ENCODE measurements at places on chromosomes 1 and 21.

DNA sequence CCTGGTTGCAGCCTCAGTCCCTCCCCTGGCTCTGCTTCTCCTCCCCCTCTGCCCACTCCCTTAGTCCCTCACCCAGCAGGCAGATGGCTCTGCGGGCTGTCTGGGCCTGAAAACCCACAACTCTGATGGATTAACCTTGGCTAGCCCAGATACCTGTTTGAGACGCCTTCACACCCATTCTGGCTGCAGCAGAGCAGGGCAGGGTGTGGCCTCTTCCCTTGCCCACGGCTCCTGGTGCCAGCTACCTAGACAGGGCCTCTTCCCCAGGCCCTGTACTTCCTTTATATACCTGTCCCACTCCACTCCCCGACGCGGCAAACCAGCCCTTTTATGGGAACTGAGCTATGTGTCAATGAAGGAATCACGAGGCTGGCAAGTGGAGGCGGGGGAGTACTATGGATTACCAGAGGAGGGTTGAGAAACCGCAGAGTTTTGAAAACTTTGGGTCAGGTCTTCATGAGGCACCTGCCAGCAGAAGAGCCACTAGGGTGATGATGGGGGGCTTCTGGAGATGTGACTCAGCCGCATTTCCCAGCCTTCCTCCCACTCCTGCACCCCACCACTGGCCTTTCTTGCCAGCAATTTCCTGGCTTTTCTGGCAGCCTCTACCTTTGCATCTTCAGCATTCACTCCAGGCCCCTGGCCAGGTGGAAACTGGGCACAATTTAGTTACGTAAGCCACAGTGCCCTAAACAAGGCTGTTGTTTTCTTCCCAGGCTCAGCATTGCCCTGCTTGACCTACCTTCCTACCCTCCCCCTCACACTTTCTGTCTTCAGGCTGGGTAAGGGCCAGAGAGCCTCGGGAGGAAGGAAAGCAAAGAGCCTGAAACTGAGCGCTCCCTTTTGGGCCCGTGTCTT, at the start of gene CHI3L1:
CHI3L1 (minus strand) TSS at position 259 of the 858 bp plus-strand sequence; CDS start at position 178, 81 bp downstream.
- DNase-seq = no peak

DNA sequence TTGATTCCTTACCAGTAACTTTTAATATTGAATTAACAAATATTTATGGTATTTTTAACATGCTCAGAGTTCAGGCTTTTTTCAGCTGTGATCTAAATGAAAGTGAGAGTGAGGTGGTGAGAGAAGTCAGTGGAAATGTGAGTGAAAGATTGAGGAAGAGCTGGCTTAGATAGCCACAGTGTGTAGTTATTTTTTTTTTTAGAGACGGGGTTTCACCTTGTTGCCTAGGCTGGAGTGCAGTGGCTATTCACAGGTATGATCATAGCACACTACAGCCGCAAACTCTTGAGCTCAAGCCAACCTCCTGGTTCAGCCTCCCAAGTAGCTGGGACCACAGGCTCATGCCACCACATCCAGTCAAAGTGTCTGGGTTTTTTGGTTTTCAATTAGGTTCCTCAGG, 10.9 kb downstream of the RNF11 start:
- DNase-seq = no peak

DNA sequence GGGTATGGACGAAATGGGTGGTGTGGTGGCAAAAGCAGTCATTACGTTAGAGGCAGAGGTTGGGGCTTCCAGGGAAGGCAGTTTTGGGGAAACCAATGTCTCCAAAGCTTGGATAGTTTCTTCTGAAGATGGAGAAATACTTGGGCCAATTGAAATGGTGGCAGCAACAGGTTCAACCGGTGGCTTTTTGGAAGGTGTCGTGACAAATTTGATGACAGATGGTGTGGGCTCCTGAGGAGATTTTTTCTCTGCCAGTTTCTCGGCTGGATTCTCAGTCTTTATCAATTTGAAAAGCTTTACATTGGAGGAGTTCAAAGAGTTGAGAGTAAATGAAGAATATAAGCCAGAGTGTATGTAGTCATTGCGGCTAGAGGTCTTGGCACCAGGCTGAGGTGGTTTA, 11.5 kb downstream of the ELK4 start:
- DNase-seq = no peak

DNA sequence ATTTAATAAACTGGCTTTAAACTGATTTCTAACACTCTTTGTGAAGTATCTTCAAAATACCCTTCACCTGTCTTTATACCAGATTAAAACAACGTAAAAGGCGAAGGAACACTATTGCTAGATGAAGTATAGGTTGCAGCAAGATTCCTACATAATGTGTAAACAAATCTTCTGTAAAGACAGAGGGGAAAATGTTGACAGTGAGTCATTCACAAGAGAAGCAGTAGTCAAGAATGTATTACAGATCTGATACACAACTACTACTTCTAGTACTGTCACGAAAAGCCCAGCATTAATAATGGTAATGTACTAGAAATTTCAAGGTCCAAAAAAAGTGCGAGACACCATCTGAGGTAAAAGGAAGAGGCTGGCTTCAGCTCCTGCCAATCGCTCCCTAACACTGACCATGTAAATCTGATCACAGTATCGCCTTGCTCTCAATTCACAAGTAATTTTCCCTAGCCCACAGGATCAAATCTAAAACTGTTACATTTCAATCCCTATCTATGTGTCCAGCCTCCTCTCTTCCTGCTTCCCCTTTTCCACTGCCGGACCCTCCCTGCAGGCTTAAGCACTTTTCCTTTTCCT, 290.4 kb downstream of the AKT3 start:
- no peak for DNase-seq

- DNase-seq = no peak
Observed at GRCh38 chr1:147849098-147849895, 53.3 kb upstream of the GJA8 start.

- no peak for DNase-seq
Observed at GRCh38 chr1:41456847-41457540, 27.5 kb downstream of the EDN2 start.

GRCh38 chr1:91604632-91605031, 104.0 kb downstream of the CDC7 start:
- DNase-seq = no peak

GRCh38 chr1:71918630-71919029, 363.7 kb downstream of the NEGR1 start:
- DNase-seq = no peak

DNA sequence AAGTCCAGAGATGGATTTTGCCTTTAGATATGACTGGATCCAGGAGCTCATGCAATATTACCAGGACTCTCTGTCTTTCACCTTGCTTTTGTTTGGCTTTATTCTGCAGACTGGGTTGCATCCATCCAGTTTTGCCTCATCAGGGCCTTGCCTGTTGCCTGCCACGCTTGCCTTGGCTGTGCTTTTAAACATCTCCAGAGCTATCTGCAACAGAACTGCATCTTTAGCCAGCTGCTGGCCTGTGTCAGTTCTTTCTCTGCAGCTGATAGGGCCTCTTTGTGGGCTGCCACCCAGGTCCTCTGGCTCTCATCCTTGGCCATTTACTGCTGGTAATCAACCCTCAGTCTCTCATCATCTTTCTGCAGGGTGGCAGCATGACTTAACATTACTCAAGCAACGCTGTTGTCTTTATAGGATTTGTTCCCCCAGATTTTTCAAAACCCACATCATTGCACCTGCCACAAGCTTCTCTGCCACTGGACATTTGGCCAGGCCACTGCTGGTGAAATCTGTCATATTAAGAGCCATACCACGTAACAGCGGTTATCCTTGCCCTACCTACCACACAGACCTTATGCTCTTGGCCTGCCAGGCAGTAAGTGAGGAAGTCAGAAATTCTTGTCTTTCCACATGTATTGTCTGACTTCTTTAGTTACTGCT, 24.4 kb upstream of the HUNK start:
- no peak for DNase-seq

DNA sequence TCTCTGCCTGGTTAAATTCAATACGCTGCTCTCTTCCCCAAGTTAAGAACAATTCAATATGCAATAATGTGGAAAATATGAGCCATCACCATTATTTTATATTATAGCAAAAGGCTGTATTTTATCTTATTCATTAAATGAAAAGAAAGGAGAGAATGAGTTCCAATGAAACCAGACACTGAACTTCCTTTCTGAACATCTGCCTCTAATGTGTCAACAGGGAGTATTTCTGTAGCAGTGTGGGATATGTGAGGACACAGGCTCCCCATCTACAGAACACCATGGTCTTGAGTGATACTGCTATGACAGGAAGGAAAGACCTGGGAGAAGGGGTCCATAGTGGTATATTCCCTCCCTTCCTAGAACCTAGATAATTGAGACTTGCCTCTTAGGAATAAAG, 46.3 kb downstream of the CASQ2 start:
- DNase-seq = no peak

GRCh38 chr1:10456661-10457060, 6.8 kb downstream of the CORT start:
- no peak for DNase-seq

DNA sequence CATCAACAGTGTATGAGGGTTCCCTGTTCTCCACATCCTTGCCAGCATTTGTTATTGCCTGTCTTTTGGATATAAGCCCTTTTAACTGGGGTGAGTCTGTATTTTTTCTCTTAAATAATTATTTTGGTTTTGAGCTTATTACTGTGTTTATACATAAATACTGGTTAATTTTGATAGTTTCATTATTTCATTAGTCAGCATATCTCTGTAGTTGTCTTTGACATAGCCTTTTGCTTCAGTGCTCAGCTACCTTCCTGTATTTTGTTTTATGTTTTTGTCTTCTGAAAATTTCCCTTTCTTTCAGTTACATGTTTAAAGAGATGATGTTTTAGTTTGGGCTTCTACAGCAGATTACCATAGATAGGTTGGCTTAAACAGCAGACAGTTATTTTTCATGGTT, 138.1 kb downstream of the XPR1 start:
- DNase-seq = no peak
